D721Med (cell line): ENCODE measurements at places on chromosomes 5 and 9.

- DNase-seq = no peak
These were observed 409.1 kb upstream of the GRIA1 start for GRCh38 chr5:153081385-153081784.

DNA sequence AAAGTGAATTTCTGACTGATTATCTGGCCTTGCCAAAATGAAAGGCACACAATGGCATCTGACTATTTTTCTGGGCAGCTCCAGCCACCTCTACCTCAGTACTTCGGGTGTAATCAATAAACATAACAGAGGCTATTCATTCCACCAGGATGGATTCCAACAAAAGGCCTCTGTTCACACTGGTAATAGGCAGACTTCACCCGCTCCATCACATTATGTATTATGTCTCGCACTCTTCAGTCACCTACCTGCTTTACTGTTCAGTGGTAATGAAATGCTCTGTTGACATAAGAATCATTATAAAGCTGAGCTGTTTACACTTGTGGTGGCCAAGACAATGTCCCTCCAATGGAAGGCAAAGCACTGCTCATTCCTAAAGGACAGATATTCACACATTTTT lies 1333.7 kb upstream of the WWC1 start:
- DNase-seq = no peak

- no peak for DNase-seq
These were observed 65.8 kb upstream of the PAPPA start for GRCh38 chr9:116087751-116088194.

GRCh38 chr5:124180875-124181461 lies 565.5 kb downstream of the ZNF608 start:
- DNase-seq = no peak
